ENCODE measurements at places on chromosomes 1 and 21.

- DNase-seq: no peak
Observed at GRCh38 chr1:59340411-59341307, 43.8 kb downstream of the FGGY start.

DNA sequence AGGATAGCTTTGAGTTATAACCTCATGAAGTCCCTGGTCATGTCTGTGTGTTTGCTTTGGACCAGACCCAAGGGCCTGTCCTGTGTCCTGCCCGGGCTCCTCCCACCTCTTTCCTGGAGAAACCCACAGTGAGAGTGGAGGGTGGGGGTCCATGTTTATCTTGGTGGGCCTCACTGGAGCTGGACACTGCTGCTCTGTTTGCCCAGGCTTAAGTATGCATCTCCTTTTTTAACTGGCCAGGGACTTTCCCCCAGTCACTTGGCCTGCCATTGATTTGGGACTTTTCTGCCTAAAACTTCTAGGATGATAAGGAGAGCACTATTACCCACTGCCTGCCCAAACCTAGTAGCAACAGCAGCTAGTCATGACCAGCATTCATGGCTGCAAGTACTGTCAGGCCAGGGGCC, 49.8 kb downstream of the DDR2 start:
- no peak for DNase-seq

GRCh38 chr1:36156329-36157114, 562 bp downstream of the MAP7D1 start:
- DNase-seq: no peak

- DNase-seq: no peak
Observed at GRCh38 chr1:42937141-42937696, 21.4 kb downstream of the SLC2A1 start.

DNA sequence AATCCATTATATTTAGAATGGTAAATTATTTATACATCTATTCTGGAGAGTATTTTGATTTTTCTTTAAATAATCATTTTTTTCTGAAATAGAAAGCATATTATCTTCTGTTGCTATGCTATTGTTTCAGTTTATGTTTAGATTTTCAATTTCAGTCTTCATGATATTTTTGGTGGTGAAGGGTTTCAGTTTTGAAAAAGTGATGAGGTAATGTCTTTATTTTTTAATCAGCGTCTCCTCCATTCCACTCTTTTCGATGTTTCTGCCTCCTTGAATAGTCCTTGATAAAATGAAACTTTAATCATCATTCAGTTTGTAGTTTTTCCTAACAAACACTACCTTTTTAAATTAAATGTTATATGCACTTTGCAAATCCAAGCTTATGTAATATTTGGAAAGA, 428.6 kb downstream of the PTPRC start:
- no peak for DNase-seq

GRCh38 chr21:42186591-42186990, 32.3 kb upstream of the ABCG1 start:
- DNase-seq: no peak

GRCh38 chr1:52454127-52454526, 49.7 kb downstream of the PRPF38A start:
- no peak for DNase-seq

GRCh38 chr1:15492596-15492995, 16.7 kb downstream of the CELA2B start:
- DNase-seq: no peak

GRCh38 chr1:53016705-53017104, 45.3 kb upstream of the PODN start:
- DNase-seq: no peak

DNA sequence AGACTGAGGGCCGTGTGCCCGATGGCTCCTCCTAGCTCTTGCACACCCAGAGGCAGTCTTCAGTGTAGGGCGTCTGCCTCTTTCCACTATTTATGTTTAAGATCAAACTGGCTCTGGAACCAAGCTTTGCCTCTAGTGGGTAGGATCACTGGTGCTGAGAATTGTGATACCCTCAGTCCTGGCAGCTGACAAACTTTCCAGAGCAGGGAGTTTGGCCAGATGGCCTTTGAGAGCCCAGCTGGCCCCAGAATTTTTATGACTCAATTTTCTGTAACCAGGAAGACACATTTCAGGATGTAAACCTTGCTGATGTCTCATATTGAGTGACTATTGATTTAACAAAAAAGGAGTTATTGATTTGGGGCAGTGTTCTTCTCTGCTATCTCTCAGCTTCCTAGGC, 6.7 kb downstream of the COQ8A start:
- no peak for DNase-seq

- no peak for DNase-seq
Observed at GRCh38 chr1:12438349-12438924, 179.6 kb downstream of the DHRS3 start.

DNA sequence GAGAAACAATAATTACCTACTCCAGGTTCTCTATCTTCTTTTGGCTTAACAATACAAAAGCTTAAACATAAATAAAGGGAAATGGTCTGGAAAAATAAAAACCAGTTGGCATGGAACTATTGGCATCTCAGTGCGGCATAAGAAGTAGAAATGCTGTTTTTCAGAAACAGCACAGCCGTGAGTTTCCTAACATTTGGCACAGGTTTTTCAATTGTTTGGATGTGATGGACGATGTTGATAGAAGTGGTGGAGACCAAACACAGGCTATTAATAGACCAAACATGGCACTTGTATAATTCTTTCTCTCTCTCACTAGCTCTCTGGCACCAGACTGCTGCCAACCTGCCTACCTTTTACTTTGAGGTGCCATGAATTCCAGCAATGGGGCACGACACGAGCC, 36.2 kb downstream of the KCNN3 start:
- no peak for DNase-seq

DNA sequence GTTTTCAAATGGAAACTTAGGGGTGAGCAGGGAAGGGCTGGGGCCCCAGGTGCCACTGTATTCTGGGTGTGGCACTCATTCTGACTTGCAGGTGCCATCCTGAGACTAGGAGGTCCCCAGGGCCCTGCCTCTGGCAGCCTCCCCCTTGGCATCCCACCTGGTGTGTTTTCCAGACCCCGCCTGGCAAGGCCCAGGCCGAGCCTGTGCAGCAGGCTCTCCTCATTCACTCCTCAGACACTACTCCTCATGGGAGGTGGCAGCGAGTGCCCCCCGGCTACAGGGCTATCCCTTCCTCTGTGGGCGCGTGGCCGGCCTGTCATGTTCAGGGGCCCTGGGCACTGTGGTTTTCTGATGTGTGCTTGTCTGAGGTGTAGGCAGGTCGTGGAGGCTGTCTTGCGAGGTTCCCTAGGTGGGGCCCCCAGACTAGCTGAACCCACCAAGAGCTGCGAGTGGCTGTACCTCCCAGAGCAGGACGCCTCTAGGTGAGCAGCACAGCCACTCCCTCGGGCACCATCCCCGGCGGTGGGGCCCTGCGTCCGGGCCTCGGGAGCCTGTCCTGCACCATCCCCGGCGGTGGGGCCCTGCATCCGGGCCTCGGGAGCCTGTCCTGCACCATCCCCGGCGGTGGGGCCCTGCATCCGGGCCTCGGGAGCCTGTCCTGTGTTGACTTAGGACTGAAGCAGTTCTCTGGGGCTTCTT, 13.2 kb downstream of the SLX9 start:
- no peak for DNase-seq

DNA sequence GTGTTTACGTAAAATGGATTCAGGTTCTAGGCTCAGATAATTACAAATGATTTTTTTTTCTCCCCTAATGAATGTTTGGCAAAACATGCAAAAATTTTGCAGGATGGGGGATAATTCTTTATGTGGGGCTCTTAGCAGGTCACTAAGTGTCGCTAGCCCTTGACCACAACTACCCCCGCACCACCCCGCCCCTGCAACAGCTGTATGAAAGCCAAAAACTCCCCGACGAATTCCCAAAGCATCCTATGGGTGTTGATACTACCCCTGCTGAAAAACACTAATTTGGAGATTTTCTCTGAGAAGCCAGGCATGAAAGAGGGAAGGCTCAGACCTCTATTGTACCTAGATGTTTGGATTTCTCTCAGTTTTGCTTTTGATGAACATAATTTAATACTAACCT, 243.0 kb downstream of the TRABD2B start:
- no peak for DNase-seq

DNA sequence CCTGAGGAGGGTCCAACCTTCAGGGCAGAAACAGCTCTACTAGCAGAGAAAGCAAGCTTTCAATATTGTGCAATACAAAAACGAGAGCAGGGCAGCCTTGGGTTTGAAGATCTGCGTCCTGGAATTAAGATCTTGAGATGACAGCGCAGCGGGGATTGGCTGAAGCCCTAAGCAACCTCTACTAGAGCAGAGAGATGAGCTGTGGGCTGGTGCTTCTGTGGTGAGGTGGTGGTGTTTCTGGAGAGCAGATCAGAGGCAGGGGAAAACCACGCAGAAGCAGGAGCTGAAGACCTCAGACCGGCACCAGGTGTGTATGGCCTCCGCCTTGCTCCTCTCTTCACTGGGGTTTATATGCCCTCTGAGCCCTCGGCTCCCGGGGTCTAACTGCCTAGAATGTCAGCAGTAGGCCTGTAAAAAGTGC, 12.5 kb downstream of the TRAF3IP3 start:
- peak; percentile 68 for DNase-seq

All from stimulated activated CD8-positive, alpha-beta memory T cell treated with anti-CD3 and anti-CD28 coated beads, Interleukin-4, amount 100 ng/mL, for 1 hour (primary cell).